CD4-positive, alpha-beta T cell treated with Interleukin-17A for 4 hours (primary cell): ENCODE measurements at places on chromosomes 4 and X.

DNA sequence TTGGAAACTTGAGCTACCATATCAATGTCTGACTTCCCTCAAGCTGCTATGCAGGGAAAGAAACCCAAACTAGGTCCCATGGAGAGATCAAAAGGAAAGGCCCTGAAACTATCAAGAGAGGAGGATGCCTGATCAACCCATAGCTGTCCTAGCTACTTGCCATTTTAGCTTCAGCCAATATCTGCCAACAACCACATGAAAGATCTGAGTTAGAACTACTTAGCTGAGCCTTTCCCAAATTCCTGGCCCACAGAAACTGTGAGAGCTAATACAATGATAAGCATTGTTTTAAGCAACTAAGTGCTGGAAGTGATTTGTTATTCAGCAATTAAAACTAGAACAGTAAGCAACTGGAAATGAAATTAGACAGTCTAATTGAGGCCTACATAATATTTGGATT, 6.3 kb upstream of the ARHGEF38 start:
- DNase-seq: no peak

GRCh38 chr4:43163101-43163792, 270.7 kb downstream of the GRXCR1 start:
- no peak for DNase-seq

DNA sequence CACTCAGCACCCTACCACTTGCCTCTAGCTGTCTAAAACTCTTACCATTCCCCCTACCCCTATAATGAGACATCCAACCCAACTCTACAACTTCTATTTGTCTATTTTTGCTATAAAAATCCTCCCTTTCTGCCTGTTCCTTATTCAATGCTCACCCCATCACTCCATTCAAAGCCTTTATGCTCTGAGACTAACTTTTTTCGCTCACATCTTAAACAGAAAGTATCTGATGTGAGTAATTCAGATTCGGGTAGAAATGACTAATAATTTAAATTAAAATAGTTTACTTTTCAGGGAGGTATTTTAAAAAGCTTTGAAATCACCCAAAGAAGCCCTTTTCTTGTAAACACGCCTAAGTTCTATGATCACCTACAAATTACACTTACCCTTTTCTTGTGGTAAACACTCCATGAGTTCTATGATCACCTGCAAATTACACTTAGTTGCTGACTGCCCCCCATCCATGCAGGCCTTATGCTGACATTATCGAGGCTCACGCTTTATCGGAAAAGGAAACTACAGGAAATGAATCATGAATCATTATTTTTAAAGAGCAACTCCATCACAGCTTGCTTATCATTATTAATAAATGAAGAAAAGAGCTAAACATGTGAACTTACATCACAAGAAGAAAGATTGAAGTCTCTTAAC, 168.7 kb upstream of the PPP1R2C start:
- peak; percentile 53 for DNase-seq

DNA sequence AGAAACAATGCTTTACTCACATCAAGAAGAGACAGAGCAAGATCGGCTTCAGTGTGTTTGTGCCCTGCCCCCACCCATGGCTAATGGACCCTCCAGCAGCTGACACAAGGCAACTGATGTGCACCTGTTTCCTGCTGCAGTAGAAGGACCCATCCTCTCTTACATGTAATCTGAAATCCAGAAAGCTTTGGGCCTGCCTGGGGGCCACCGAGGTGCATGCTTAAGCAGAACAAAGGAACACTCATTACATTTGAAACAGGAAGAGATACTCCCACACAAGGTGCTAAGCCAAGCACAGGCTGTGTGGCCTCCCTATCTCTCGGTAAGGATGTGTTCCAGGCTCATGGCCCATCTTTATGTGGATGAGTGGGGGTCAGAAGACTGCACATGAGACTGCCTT, 338.0 kb downstream of the SPOCK3 start:
- DNase-seq: no peak

- no peak for DNase-seq
Measured at GRCh38 chrX:10429908-10430307, 190.5 kb downstream of the MID1 start.

DNA sequence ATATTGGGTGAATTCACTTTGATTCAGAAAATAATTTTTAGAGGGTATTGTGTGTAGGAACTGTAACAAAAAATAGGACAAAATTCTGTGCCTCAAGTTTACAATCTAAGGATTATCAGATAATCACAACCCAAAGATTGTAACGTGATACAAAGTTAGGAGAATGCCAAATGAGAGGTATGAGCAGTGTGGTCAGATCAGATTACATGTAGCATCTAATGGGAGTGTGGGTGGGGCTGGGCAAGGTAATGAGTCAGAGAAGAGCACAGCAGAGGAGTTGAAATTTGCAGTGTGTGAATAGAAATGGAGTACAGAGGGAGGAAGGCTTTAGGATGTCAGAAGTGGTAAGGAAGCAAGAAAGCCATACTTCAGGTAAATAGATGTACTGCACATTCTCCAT, 103.4 kb upstream of the TEX13A start:
- DNase-seq: no peak

DNA sequence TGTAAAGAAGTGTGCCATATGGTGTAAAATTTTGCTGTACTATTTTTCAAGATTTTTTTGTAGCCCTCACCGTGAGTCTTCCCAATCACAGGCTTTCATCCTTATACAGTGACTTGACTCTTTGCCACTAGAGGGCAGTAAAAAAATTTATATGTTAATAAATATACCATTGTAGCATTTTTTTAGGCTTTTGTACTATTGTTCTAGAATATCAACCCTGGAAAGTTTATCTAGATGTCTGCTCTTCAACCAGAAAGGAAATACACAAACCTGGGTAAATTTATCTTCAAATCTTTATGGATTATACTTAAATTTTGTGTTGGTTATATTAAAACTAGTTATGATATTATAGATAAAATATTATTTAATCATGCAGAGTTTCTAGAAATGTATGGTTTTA, 235.3 kb downstream of the TENM3 start:
- no peak for DNase-seq

DNA sequence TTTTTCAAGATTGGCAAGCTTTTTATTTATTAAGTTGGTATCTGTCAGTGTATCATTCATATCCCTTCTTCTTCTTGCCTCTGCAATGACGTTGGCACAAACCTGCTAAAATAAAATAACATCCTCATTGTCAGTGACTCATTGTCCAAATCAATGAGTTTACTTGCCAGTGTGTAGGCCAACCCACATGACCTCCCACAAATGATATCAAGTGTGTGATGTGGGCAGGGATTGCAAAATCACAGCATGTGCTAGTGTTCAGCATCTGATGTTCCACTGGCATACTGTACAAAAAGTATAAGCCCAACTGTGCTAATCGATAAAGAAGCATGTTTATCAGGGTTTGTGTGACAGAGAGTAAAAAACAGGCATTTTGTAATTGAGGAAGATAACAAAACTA, 25.5 kb downstream of the GPAT3 start:
- DNase-seq: peak; percentile 13
